ENCODE measurements at places on chromosomes 7 and 10.

GRCh38 chr7:19442016-19442785 lies 266.6 kb downstream of the POLR1F start:
- no peak for DNase-seq

DNA sequence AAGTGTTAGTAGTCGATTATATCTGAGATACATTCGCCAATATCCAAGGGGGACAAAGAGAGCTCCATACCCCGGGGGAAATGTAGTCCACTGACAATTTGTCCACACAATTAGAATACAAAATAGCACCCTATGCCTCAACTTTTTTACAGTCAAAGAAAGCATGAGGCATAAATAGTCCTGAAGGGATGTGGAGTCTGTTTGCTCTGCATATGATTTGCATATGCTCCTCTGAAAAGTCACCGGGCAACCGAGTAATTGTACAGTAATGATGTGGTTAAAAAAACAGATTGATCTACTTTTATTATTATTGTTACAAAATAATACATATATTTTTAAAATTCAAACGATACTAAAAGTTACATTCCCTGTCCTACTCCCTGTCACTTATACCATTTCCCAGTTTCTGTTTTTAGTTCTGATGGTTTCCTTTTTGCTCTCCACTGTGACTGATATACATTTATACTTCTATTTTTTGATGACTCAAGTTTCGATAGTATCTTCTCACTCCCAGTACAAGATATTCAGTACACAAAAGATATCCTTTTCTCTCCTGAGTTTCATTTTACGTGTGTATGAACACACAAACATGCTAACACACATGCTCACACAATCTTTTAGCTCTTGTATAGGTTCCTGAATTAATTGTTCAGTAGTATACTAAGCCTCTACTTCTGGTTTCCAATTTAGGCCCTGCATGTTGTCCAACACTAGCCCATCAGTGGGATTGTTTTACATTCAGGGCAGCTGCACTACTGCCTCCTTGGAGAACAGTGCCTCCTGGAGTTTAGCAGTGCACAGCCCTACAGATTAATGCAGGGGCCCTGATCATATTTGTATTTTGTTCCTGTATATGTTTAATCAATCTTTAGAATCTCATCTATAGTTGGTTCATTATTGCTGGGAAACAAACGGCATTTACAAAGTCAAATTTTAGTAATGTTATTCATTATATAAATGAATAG lies 130.9 kb downstream of the TES start:
- DNase-seq = no peak

- DNase-seq = no peak
Observed at GRCh38 chr7:74371381-74372341, 82.0 kb upstream of the GTF2IRD1 start.

GRCh38 chr10:70910486-70911341 lies 22.3 kb upstream of the PCBD1 start:
- no peak for DNase-seq

GRCh38 chr10:49298983-49299815 lies at the start of gene C10orf71:
C10orf71 (plus strand) TSS chr10:49299170; CDS start chr10:49322546, 23,376 bp downstream.
- DNase-seq = no peak

GRCh38 chr10:1603181-1603580 lies 134.1 kb downstream of the ADARB2 start:
- DNase-seq = no peak

DNA sequence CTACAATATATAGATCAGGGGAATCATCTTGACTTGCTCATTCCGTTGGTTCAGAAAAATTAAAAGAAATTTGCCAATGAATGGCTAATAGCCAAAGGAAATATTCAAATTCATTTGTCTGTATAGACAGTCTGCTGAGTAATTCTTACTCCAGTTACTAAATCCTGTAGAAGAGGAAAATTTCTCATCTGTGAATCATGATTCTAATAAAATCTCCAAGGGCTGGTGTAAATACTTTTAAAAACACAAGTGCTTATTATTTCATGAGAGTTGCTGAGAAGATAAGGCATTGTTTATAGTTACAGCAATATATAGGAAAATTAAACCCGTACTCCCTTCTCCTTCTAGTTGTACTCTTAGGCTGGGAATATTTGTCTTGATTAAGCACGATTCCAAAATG lies 53.0 kb downstream of the WNT2 start:
- DNase-seq = no peak

DNA sequence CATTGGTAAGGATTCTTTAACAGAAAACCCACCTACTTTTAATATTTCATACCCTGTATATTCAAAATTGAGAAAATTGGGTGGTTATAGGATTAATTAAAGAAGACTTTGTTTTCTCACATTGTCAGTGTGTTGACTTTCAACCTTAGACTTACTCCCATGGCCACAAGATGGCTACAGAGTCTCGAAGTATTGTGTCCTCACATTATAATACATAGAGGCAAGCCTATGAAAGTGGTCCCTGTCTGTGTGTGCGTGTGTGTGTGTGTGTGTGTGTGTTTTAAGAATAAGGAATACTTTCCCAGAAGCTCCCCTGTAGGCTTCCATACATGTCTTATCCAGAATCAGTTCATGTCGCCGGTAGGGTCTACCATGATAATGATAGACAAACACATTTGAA lies 180.0 kb downstream of the PHF14 start:
- no peak for DNase-seq

- no peak for DNase-seq
Observed at GRCh38 chr7:129862682-129863081, 90.1 kb downstream of the UBE2H start.

GRCh38 chr10:103396789-103397087 lies 312 bp downstream of the PDCD11 start:
- peak; percentile 11 for DNase-seq

- DNase-seq = no peak
Observed at GRCh38 chr10:4357911-4358310, 468.1 kb upstream of the AKR1E2 start.

- DNase-seq = no peak
Observed at GRCh38 chr10:104104418-104104817, 17.6 kb upstream of the SFR1 start.

DNA sequence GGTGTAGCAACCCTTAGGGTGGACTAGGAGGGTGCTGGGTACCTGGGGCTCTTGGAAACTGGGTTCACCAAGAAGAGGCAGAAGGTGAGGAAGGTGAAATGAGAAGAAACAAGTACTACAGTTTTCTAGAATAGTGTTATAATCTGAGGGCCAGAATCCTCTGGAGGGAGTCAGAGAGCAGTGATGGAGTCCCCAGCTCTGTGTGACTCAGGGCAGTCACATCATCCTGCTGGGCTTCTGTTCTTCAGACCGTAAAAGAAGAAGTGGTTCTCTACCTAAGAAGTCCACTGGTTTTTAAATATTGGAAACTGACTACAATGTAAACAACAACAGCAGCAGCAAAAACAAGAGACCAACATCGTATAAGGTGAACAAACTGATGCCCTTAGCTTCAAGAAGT lies 197.3 kb downstream of the PRPF18 start:
- peak; percentile 17 for DNase-seq

- no peak for DNase-seq
Observed at GRCh38 chr7:116339564-116339963, 129.2 kb downstream of the TES start.

DNA sequence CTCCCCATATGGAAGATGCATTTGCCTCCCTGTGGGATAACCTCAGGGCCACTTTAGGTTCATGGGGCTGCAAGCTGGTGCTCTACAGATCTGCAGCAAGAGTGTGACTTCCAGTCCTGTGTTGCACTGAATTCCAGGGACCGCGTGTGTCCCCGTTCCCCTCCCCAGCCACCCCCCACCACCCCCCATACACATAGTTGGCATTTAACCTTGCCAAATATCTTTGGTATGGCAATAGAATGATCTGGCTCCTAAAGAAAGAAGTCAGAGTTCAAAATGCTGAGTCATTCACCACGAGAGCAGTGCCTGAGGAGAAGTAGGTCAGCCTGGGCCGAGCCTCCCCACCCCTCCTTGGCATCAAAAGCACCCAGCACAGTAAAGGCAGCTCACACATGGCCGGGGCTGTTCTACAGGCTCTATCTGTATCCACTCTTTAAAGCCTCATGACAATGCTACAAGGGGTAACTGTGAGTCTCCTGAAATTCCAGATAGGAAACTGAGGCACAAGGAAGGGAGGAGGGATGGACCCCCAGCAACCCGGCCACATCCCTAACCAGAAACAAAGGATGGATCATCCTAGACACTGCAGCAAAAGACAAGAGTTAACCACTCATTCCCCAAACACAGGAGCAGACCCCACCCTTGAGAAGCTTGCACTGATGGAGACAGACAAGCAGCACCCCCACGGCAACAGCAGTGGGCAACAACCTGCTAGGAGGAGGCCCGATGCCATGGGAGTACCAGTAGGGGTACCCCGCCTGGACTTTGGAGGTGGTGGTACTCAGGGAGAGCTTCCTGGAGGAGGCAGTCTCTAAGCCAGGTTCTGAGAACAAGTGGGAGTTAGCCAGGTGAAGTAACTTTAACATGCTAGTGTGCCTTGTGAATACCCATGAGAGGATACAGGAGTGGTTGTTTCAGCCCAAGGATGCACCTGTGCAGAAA lies 70.3 kb upstream of the NANOS1 start:
- DNase-seq = peak; percentile 29

GRCh38 chr10:85433248-85433647 lies 933.3 kb downstream of the GRID1 start:
- no peak for DNase-seq

DNA sequence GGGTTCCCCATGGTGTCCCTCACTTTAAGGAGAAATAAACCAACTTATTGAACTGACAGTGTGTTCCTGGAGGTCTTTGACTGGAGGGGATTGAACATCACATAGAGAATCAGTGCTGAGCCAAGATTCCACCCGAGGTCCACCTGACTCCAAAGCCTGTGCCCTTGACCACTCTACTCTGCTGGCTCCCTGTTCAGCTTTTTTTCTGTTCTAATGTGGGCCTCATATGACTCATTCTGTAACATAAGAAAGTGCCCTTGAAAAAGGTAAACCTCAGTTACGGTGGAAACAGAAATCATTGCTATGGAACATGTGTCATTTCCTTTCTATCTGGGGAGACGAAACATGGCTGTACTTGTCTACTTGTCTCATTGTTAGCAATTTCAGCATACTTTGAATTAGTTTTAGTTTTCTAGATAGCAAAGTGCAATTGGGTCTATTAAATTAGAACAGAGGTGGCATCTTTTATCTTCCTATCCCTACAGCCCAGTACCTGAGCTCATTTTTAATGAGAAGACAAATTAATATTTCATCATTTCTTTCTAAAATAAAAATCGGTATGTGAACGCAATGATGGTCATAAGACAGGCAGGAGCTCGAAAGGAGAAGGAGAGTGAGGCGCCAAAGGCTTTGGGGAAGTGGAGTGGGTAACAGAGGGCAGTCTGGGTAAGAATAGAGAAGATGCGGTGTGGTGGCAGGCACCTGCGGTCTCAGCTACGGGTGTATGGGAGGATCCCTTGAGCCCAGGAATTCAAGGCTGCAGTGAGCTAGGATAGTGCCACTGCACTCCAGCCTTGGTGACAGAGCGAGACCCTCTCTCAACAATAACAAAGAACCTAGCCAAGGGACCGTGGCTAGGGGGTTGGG lies 1.5 kb downstream of the GSDME start:
- peak; percentile 78 for DNase-seq

- DNase-seq = no peak
Observed at GRCh38 chr10:120539076-120539475, 82.0 kb downstream of the PLPP4 start.
